Adrenal gland (tissue), 19 donors: ENCODE measurements at places on chromosomes 12 and 14.
A peak's percentile ranks its signal among the peaks of the same experiment; 100 is the strongest.

DNA sequence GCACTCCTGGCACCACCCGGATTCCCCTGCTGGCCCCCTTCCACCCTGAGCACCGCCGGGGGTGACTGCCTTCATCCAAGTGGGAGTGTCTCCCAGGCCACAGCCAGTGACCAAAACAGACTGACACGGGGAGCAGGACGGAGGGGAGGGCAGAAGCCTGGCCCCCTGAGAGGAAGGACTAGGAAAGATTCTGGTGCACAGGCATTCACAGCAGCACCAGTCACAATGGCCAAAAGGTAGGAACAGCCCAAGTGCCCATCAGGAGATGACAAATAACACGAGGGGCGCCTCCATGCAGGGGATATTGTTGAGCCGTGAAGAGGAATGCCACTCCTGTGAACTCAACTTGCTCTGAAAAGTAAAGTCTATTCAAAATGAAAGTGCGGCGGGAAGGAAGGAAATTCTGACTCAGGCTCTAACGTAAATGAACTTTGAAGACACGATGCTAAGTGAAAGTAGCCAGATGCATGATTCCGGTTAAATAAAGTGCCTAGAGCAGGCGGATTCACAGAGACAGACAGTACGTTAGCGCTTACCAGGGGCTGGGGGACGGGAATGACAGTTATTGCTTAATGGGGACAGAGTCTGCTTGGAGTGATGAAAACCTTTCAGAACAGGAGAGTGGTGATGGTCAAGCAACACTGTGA lies 146.1 kb upstream of the NCOR2 start:
- peak; percentile 60 for DNase-seq

- no peak for DNase-seq
Observed at GRCh38 chr14:77989441-77989991, 180.7 kb upstream of the NRXN3 start.

- DNase-seq, result no peak
Observed at GRCh38 chr12:95214466-95214865, 2.8 kb downstream of the FGD6 start.

- no peak for DNase-seq
Observed at GRCh38 chr12:12098691-12099015, 27.9 kb downstream of the BCL2L14 start.

- no peak for DNase-seq
Observed at GRCh38 chr12:54977155-54977554, 7.4 kb downstream of the TESPA1 start.

GRCh38 chr12:114245555-114245954 lies 160.4 kb downstream of the TBX5 start:
- no peak for DNase-seq

DNA sequence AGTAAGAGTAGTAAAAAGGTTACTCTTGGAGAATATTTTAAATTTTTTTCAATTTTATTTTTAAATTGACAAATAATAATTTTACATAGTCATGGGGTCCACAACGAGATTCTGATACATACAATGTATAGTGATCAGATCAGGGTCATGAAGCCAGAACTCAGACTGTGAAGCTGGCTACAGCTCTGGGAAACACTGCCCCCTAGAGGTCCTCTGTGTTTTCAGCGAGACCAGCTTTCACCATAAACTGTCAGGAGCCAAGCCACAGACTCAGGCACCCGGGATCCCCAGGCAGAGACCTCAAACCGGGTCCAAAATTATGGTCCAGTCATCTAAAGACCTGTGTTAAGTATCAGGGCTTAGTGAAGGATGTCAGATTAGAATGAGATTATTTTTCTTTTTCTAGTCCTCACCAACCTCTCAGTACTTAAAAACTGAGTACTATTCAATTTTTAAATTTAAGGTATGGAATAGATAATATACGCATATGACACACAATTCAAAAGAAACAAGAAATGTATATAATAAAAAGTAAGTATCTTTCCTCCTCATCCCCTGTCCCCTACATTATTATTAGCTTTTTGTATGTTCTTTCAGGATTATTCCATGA lies 397.1 kb downstream of the MDGA2 start:
- DNase-seq, result peak; percentile 58

- DNase-seq, result peak; percentile 38
Observed at GRCh38 chr14:22898302-22899090, 15.5 kb downstream of the REM2 start.

DNA sequence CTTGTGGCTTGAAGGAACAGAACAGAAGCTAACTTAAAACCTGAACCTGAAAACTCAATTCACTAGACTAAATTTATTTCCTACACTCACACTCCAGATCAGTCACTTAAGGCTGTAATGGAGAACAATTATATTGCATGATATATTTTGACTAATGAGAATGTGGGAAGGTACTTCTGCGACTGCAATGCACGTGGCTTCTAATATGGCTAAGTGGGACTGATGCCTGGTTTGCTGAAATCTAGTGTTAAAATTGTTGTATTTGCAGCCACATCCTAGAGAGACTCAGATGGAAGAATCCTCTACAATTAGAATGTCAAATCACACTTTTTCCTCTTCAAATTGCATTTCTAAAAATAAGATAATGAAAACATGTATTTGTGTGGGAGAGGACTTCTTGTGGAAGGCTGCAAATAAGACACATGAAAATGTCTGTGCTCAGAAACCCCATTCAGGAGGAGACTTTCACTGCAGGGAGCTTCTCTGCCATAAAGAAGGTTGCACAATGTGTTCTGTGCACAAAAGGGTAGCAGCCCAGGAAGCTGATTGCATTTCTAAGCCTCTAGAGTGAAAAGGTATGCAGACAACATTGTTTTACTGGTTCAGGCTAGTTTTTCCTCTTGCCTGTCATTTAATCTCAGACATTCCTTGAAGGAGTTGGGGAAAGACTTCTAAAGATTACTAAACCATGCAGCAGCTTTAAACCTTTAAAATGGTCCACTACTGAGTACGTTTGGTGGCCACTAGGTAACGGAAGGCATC lies 224.3 kb downstream of the NEDD1 start:
- DNase-seq, result no peak

- no peak for DNase-seq
Observed at GRCh38 chr12:66139328-66139727, 8.8 kb upstream of the LLPH start.

- no peak for DNase-seq
Observed at GRCh38 chr12:59452259-59452658, 143.6 kb upstream of the SLC16A7 start.

GRCh38 chr14:52907949-52908348 lies 42.9 kb downstream of the FERMT2 start:
- no peak for DNase-seq

GRCh38 chr12:2925322-2925995 lies 33.7 kb upstream of the TEAD4 start:
- DNase-seq, result no peak

DNA sequence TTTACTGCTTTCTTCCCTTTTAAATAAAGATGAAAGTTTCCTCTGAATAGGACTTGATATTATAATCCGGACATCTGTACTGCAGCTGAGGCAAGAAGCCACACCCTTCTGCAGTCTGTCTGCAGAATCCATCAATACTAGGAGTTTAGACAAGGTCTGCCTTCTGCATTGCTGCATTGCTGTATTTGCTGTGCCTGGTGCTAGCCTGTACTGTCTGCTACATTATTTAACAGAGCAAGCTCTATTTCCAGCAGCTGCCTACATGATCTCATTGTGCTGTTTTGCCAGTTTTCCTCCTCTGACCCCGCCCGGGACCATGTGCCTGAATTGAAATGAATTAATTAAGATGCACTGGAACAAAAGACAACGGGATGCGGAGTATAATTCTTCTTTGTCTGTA lies 1.7 kb downstream of the TUBA1A start:
- peak; percentile 34 for DNase-seq

DNA sequence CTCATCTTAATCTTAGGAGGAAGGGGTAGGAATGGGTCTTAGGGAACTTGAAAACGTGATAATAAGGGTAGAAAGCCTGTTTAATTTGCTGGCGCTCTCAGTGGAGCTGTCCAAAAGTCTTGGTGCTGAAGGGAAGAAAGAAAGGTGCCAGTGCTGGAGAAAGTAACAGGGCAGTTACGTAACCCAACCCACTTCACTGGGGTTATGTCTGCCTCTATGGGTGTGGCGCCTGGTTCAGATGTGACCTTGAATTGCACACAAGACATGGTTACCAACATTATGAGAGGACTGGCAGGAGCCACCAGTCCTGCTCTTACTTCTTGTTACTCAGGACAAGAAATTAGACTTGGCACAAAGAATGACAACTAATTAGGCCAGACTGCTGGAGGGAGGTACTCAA lies 18.6 kb upstream of the GPATCH2L start:
- peak; percentile 25 for DNase-seq

- DNase-seq, result no peak
Observed at GRCh38 chr12:3416159-3416558, 74.8 kb upstream of the PRMT8 start.

- DNase-seq, result peak; percentile 77
Observed at GRCh38 chr12:2804393-2805142, 7.9 kb upstream of the ITFG2 start.

DNA sequence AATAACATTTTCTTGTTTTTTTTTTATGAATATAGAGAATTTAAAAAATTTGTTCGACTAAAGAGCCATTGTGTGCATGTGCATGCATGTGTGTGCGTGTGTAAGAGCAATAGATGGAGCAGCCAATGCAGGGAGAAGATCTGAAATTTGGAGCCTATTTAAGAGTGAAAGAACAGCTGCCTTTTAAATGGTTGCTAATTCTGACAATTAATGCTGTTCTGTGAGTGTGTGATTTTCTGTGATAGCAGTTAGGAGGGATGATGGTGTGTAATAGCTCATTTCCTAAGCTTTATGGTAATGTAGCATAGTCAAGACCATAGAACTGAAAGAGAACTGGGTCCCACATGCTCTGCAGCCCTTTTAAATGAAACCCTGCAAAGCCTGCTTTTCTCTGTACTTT lies 137.9 kb downstream of the NRXN3 start:
- no peak for DNase-seq

- DNase-seq, result peak; percentile 25
Observed at GRCh38 chr14:72024043-72024407, 91.8 kb downstream of the RGS6 start.

DNA sequence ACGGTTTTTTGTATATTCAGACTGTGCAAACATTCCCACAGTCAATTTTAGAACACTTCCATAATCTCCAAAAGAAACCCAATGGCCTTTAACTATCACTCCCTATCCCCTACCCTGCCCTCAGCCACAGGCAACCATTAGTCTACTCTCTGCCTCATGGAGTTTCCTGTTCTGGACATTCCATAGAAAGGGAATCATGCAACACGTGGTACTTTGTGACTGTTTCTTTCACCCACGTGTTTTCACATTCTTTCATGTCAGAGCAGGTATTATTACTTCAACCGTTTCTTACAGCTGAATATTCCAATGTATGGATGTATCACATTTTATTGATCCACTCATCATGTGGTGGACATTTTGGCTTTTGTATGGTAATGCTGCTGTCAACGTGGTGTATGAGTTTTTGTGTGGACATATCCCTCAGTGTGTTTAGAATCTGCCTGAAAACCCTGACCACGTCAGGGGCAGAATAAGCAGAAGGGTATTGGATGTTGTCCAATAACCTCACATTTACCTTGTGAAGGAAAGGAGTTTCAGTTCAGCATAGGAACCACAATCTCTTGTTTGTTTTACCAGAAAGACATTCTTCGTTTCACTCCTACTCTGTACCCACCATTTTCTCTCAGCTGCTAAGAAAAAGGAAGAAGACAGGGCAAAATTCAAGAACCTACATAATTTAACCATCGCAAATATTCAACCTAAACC lies 107.5 kb upstream of the DYRK2 start:
- DNase-seq, result no peak

GRCh38 chr14:24966579-24966964 lies 83.4 kb downstream of the STXBP6 start:
- no peak for DNase-seq
